ENCODE measurements at places on chromosomes 11 and 22.

GRCh38 chr11:113161711-113162591, 152.4 kb upstream of the TTC12 start:
- no peak for DNase-seq

DNA sequence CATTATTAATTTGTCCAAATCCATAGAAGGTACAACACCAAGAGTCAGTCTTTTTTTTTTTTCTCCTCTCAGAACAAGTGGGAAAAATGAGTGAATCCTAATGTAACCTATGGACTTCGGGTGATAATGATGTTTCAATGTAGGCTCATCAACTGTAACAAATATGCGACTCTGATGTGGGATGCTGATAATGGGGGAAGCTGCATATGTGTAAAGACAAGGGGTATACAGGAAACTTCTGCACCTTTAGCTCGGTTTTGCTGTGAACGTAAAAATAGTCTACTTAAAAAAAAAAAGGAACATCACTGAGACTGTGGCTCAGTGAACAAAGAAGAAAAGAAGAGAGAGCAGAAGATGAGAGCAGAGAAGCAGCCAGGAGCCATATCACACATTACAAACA, 78.3 kb upstream of the ARHGAP32 start:
- DNase-seq = no peak

- no peak for DNase-seq
Observed at GRCh38 chr22:27874185-27874584, 44.9 kb downstream of the PITPNB start.

- DNase-seq = peak; percentile 1
Observed at GRCh38 chr11:114280696-114281095, 15.5 kb upstream of the NNMT start.

GRCh38 chr11:417652-418342, 3.0 kb upstream of the SIGIRR start:
- no peak for DNase-seq

GRCh38 chr22:39092111-39092862, 4.8 kb upstream of the APOBEC3H start:
- DNase-seq = no peak

DNA sequence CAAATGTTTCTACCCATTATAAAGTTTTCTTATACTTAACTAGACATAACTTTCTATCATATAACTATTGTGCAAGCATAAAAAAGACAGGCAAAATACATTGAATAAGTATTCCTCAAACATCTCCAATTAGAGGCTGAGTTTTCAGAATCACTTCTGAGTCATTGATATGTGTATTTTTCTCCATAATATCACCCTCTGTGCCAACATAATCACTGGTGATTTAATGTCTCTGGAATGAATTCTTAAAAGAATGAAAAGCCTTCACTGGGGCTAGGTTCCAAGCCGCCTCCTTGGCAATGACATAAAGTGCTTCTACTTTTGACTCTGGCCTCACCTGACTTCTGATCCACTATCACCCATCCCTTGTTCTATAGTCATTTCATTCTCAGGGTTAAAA, 197.0 kb upstream of the E2F8 start:
- no peak for DNase-seq

- DNase-seq = no peak
Observed at GRCh38 chr22:49364398-49364797, 463.3 kb downstream of the BRD1 start.

DNA sequence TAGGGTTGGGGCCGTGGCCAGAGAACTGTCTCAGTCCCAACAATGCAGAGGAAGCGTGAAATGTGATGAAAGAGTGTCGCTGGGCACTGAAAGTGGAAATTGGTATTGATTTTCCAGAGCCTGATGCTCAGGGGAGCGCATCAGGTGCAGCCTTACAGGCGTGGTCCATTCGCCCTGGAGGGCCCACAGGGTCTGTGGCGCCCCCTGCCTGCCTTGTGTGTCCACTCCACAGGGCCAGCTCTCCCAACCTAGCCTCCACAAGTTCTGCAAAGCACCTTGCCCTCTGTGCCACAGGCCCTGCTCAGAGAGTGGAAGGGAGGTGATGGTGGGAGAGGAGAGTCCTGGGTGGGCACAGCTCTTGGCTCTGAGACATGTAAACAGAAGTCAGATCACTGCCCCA, 54.9 kb upstream of the LMO1 start:
- no peak for DNase-seq

DNA sequence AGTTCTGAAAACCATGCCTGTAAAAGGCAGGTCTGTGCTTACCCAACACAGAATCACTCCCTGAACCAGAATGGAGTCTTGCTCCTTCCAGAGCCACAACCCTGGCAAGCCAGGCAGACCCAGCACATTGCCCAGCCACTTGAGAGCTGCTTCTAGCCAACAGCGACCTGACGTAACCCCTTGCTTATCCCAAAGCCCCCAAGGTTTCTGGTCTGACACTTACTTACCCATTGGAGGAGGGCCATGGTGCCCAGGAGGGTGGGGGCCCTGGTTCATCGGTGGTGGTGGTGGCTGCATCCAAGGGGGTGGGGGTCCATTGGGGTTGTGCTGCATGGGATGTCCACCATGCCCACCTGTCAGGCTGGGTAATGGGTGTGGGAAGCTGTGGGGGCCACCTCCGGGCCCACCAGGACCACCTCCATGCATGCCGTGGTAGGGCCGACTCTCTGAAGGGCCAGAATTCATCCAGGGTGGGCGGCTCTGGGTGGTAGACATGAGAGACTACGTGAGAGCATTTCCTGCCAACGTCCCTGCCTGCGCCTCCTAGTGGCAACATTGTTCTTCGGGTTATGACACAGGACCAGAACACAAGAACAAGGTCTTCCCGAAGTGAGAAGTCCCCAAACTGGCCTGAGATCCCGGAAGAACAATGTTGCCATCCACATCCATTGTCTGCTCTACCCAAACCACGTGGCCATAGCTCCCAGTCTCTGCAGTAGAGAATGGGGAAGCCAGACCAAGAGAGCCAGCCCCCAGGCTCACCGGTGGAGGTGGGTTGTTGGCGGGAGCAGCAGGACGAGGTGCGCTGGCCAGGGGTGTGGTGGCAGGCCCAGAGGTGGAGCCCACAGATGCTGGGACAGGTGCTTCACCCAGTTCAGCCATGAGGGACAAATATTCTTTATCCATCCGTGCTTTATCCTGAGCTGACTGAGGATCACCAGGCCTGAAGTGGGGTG, 7.8 kb upstream of the PYGM start:
- DNase-seq = no peak

GRCh38 chr11:78403781-78404180, 13.8 kb downstream of the GAB2 start:
- DNase-seq = no peak

DNA sequence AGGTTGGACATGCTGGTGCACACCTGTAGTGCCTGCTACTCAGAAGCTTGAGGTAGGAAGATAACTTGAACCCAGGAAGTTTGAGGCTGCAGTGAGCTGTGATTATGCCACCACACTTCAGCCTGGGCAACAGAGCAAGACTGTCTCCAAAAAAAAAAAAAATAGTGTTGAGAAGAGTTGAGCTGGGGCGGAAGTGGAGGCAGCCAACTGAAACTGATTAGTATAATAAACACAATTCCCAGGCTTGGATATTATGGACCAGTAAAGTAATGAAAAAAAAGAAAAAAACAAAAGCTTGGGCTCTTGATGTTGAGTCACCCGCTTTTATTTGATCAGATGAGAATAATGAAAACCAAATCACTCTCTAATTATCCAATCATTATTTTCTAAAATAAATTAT, 21.0 kb downstream of the LDLRAD3 start:
- no peak for DNase-seq

- no peak for DNase-seq
Observed at GRCh38 chr11:45037434-45038005, 86.8 kb upstream of the TP53I11 start.
